Ovary (tissue), 10 donors: ENCODE measurements at places on chromosomes 7 and 10.
A peak's percentile ranks its signal among the peaks of the same experiment; 100 is the strongest.

DNA sequence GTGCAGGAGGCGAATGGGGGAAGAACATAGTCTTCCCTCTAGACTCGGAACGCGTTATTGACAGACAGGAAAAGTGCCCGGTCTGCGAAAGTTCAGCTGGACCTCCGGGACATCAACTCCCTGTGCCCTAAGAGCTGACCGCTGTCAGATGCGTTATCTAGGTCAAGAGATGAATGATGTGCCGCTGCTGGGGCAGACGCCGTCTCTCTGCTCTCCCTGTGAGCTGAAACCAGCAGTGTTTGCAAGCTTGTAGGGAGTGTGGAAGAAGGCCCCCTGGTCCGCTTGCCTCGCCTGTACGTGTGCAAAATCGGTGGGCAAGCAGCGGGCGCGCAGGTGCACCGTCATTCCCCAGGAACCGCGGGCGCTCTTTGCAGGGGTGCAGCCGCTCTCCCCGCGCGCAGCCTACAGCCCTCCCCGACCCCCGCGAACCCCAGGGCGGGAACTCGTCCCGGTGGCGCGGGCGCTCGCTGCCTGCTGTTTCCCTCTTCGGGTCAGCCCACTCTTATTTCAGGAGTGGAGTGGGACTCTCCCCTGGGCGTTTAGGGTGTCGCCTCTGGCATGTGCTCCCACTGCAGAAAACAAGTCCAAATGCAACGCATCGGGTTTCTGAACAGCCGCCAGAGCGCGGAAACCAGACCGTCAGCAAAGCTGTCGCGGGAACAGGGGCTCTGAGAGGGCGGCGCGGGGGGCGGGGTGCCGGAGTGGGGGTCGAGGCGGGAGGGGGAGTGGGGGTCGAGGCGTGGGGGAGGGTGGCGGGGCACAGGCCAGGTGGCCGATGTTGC is 1.8 kb upstream of the PFKFB3 start:
- peak; percentile 70 for DNase-seq
- H3K36me3 ChIP-seq = no peaks in the 10 kb centered on the region
- peak overlapping the region; percentile 89 for H3K27ac ChIP-seq

GRCh38 chr7:50142425-50143017 is 49.5 kb upstream of the ZPBP start:
- DNase-seq = no peak
- no peak overlapping the region for H3K27ac ChIP-seq
- H3K27me3 ChIP-seq = no peaks in the 10 kb centered on the region
- no peaks in the 10 kb centered on the region for H3K36me3 ChIP-seq
- H3K4me1 ChIP-seq = no peaks in the 10 kb centered on the region

DNA sequence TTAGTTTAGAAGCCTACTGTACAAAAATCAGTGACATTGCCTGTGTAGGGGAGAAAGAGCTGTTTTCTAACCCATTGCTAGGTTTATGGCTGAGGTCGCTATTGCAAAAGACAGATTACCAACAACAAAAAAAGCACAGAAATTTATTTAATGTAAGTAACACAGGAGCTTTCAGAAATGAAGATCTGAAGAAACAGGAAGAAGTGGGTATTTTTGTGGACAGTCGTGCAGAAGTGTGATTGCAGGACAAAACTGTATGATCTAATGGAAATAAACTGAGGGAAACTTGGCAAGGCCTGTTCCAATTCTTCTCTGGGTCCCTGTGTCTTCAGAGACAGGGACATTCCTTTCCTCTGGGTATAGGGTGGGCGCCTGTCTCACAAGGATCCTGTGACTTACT is 87.4 kb downstream of the APBB1IP start:
- H3K36me3 ChIP-seq = no peaks in the 10 kb centered on the region
- DNase-seq = no peak
- no peak overlapping the region for H3K4me3 ChIP-seq
- H3K4me1 ChIP-seq = no peaks in the 10 kb centered on the region

DNA sequence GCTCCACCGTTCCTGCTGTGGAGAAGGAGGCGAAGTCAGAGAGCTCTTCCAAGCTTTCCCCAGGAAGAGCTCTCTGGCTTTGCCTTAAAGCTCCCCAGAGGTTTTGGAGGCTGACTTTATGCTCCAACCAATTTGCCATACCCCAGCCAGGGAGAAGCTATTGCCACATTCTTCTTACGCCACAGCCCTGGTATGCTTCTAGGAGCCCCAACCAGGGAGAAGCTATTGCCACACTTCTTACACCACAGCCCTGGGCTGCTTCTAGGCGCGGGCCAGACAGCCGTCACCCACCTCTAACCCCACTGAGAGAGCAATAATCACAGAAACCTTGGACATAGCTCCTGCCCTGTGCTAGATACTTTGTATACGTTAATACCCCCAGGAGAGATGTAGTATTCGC is 951 bp downstream of the ELOVL3 start:
- peaks cover 18% of the 10 kb centered on the region for H3K4me1 ChIP-seq
- no peak for DNase-seq
- no peak overlapping the region for H3K27ac ChIP-seq
- H3K4me3 ChIP-seq = no peak overlapping the region
- no peaks in the 10 kb centered on the region for H3K27me3 ChIP-seq
- H3K36me3 ChIP-seq = no peaks in the 10 kb centered on the region

- DNase-seq = no peak
- no peak overlapping the region for H3K4me3 ChIP-seq
- H3K4me1 ChIP-seq = no peaks in the 10 kb centered on the region
- H3K27me3 ChIP-seq = no peaks in the 10 kb centered on the region
These were observed 89.9 kb upstream of the BTBD16 start for GRCh38 chr10:122181041-122181732.

- DNase-seq = no peak
- no peak overlapping the region for H3K27ac ChIP-seq
- no peaks in the 10 kb centered on the region for H3K27me3 ChIP-seq
- no peak overlapping the region for H3K4me3 ChIP-seq
- no peaks in the 10 kb centered on the region for H3K36me3 ChIP-seq
- H3K4me1 ChIP-seq = no peaks in the 10 kb centered on the region
These were observed 51.6 kb downstream of the TES start for GRCh38 chr7:116261904-116262303.
